Tibial nerve (tissue), 4 donors: ENCODE measurements at places on chromosomes 2 and 18.

DNA sequence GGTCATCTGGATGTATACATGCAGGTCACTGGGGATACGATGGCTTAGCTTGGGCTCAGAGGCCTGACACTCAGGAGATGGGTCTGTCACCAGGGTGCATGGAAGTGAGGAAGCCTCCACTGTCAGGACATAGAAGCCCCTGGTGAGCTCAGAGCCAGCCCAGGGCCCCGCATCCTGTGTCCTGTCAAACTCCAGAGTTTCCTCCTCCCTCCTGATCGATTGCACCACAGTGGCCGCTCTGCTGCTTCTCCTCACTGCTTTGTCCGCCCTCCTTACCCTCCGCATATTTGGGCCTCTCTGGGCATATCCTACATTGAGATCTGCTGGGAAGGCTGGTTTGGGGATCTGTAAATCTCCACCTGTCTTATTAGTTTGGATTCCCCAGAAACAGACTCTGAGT lies 37.5 kb upstream of the ATG16L1 start:
- no peak for DNase-seq

GRCh38 chr2:7896940-7897487 lies 784.8 kb upstream of the ID2 start:
- DNase-seq = no peak

GRCh38 chr2:199798831-199799580 lies 52.0 kb downstream of the FTCDNL1 start:
- no peak for DNase-seq

DNA sequence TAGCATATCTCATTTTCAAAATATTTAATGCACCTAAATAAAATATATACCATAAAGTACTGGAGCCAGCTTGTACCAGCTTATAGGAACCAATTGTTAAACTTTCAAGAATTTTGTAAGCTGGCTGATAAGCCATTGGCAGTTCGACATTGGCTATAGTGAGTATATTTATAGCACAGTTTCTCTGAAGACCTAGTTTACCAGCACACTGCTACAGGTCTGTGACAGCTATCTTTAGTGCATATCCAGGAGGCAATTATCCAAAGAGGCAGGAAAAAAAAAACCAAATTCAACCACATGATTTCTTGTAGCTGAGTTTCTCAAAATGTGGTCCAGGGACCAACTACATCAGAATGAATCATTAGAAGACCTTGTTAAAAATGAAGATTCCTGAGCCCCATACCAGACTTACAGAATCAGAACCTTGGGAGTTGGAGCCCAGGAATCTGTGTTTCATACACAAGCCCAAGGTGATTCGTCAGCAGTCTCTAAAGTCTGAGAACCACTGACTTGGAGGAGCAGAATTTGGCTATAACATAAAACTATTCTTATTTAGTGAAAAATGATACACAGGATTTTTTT lies 279.0 kb upstream of the NRP2 start:
- DNase-seq = no peak

DNA sequence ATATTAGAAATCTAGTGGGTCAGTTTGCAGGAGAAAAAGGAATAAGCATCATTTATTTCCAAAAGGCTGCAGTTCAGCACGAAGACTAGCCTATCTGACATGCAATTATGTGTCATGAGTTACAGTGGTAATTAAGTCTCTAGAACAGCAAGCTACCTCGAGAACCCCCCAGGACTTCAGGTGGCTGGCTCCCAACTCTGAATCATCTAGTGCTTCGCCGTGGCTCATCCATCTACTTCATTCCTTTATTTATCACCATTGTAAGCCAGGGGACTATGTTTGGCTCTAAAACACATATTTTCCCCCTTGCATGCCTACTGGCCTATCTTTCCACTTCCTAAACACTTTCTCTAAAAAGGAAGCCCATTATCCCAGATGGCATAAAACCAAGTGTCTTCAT lies 121.6 kb downstream of the TXNL1 start:
- no peak for DNase-seq

- DNase-seq = no peak
These were observed 38.5 kb upstream of the ATP8B1 start for GRCh38 chr18:57841568-57841967.

DNA sequence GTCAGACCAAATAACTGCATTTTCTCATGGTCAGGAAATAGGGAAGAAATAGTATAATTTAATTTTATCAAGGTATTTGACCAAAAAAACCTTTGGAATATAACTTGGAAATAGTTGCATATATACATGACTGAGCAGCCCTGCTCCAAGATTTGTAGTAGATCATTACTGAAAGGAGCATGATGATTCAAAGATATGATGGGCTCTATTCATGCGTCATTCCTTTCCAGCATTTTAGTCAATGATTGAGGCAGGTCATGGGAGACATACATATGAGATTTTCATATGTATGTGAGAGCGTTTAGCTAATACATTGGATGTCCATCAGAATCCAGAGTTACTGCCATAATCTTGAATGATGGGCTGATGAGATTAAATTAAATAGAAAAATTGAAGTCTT lies 74.5 kb downstream of the CAB39 start:
- no peak for DNase-seq

GRCh38 chr2:73294239-73294638 lies 891 bp upstream of the EGR4 start:
- DNase-seq = no peak

DNA sequence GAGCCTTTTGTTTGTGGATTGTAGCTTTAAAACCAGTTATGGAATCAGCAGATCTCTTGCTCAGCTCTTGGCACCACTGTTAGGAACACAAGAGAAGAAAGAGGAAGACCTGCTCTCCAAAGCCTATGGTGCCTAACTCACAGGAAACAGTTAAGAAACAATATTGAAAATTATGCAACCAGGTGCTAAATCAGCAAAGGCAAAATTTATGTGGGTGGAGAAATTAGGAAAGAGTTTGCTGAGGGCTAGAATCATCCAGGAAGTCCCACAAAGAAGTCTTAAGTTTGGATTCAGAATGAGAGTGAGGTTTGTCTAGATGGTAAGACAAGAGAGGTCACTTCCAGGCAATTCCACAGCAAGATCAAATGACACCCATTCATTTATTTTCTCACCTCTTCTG lies 49.4 kb downstream of the AOX1 start:
- no peak for DNase-seq

DNA sequence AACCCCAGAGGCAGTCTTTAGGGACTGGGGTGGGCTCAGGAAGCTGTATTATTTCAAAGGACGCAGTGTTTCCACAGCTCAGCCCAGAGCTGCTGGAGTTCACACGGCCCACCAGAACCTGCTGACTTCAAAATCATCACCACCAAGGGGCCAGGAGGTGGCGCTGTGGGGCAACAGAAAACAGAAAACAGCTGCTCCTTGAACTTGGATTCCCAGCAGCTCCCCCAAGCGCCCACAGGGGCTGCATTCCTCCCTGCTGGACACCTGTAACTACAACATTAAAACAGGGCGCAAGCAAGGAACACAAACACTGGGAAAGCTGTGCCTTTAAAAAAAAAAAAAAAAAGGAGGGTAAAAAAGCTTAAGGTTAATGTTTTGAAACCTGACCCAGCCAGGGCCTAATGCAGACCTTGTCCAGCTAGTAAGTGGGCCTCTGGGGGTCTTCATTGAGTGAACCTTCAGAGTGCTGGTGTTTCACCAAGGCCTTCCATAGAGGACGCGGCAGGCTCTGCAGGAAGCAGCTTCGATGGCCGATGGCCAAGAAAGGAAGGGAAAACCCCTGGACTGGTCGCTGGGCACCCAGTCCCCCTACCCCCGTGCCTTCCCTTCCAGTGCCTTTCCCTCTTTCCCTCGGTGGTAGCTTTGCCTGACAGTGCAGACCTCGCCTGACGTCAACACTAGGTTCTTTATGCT lies 25.9 kb downstream of the MLPH start:
- DNase-seq = peak; percentile 93

- DNase-seq = no peak
These were observed 5.2 kb upstream of the EN1 start for GRCh38 chr2:118852605-118853128.

DNA sequence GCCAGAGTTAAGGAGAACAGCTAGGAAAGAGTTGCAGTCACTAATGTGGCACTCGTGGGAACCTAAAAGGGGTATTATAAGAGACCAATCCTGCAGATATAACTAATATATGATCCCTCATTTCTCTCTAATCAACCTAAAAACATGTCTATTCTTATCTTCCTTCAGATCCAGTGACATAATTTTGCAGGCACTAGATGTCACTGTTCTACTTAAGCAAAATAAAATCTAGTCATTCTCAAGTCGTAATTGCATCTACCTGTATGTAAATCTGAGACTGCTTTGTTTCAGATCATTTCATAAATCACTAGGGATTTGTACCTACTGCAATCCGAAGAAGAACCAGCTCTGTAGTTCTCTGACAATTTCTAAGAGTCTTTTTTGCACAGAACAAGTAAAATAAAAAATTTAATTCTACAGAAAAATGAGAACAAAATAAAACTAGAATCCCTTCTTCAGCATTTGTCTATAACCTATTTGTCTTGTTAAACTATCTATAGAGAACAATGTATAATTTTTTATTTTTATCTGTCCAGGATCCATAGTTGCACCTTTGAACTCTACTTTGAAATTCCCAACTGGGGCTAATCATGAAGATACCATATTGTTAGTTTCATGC lies 56.5 kb upstream of the ERBB4 start:
- no peak for DNase-seq

GRCh38 chr2:71240794-71241193 lies 13.9 kb upstream of the PAIP2B start:
- DNase-seq = no peak

DNA sequence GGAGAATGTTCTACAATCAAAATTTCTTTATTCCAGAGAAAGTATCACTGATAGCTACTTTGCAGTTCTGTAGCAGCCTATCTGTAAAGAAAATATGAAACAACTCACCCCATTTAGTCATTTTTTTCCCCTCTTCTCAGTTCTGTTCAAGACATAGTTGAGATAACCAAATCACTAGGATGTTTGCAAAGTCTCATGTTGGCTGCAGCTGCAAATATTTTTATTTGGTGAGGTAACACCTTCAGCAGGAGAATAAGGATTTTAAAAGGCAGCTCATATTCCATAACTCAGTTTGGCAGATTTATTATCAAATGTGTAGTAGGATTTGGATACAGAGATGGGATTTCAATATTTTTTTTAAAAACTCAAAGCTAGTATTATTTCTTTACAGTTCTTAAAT lies 41.0 kb downstream of the HNRNPLL start:
- DNase-seq = no peak

- DNase-seq = no peak
These were observed 3.0 kb downstream of the PIKFYVE start for GRCh38 chr2:208269091-208269490.

DNA sequence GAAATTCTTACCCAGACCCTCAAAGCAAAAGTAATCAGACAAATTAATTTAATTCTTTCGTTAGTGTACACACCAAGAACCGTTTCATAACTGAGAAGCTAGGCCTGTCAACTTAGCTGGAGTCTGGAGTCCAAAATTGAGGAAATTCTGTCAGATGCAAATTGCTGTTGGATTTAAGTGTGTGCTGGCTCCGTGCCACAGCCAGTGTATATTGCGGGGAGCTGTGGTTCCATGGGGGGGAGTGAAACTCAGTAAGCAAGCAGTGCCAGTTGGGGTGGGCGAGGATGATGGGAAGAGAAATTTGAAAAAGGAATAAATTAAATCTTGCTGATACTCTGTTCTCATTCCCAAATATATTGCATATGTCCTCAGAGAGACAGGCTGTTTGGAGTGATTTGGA lies 4.0 kb downstream of the ARPC2 start:
- DNase-seq = no peak

DNA sequence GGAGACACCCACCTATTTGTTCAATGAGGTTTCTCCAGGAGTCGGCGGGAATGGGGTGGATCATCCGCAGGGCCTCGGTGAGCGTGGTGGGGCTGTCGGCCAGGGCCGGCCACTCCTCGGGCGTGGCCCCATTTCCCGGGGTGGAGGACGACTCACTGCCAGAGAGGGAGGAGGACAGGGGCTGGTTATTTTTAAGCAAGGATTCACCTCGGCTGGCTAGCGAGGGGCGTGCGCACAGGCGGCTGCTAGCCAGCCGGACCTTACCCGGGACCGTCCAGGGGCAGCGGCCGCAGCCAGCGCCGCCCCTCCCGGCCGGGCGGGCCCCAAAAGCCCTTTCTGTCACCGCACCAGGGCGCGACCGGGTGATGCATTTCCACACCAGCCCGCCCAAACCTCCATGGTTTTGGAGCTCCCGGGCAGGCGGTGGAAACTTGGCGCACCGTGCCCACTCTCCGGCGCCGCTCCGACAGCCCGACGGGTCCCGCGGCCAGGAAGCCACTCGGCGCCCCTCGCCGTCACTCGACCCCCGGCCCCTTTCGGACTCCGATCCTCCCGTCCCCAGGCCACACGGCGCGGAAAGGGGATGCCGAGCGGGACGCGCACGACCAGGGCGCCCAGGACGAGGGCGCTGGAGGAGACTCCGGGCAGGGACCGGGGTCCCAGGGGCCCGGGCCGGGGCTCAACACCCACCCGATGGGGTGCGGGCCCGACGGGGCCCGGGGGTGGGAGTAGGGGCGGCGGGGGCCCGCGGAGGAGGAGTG lies 57.1 kb downstream of the SNORC start:
- no peak for DNase-seq

GRCh38 chr2:236622201-236622600 lies 52.6 kb downstream of the ACKR3 start:
- DNase-seq = no peak

DNA sequence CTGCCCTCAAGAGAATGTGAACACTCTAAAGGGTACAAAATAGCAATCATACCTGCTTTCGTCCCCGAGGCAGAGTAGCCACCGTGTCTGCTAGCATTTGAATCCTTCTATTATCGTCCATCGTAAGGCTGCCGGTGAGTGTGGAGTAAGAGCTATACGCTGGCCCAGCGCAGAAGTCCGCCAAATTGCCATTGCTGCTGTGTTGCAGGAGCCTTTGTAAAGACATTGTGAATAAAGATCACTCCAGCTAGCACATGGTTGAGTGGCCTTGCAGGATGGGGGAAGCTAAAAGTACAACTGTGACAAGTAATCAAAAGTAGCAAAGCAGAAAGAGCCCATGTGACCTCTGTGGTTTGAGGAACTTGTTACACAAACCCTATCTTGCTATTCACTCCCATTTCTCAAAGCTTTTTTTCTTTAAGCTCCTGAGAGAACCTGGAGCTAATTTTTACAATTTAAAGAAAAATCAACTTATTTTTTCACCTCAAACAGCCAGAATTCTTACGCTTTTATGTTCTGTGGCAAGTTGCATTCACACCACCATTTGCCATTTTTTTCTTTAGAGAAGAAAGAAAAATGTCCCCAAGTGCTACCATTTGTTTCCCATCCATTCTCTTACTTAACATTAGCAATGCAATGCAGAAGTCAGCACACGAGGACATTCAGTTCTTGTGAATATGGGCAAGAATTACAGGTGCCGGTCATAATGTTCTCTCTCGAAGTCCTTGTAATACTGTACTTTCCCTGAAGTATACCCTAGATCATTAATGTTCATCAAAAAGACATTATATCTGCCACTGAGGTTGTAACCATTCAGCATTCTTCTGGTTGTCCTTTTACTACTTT lies at the start of gene CYTIP:
Gene CYTIP (minus strand): TSS at position 295 of the 846 bp plus-strand sequence. CDS start 69 bp downstream, at position 226.
- no peak for DNase-seq

DNA sequence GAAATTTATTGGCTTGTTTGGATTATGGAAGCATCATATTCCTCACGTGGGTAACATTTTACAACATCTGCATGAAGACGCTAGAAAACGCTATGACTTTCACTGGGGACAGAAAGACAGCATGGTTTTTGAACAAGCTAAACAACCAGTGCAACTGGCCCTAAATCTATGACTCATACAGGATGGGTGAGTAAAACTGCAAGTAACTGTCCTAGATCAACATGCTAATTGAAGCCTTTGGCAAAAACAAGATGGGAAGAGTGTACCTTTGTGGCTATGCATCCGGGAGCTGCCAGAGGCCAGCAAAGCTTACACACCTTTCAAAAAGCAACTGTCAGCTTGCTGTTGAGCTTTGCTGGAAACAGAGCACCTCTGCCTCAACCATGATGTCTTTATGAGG lies 1096.0 kb upstream of the DDX18 start:
- DNase-seq = no peak
